ENCODE measurements at places on chromosomes 4 and X.

- no peak for DNase-seq
Measured at GRCh38 chr4:123547216-123548165, 150.9 kb downstream of the SPRY1 start.

DNA sequence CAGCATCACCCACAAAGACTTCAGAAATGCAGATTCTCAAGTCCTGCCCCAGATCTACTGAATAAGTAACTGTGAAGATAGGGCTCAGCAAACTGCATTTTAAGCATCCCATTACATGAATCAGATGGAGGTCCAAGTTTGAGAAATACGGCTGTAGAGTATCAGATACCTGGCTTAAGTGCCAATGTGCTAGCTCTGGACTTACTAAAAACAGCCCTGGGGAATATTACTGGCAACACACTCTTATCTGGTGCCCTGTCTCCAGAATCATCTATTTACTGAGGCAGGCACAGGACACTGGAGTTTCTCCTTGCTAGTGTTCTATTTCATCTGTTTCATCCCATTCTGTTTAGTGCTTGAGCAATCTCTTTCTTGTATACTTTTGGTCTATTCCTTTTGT is 105.1 kb downstream of the SPOCK3 start:
- DNase-seq = no peak

DNA sequence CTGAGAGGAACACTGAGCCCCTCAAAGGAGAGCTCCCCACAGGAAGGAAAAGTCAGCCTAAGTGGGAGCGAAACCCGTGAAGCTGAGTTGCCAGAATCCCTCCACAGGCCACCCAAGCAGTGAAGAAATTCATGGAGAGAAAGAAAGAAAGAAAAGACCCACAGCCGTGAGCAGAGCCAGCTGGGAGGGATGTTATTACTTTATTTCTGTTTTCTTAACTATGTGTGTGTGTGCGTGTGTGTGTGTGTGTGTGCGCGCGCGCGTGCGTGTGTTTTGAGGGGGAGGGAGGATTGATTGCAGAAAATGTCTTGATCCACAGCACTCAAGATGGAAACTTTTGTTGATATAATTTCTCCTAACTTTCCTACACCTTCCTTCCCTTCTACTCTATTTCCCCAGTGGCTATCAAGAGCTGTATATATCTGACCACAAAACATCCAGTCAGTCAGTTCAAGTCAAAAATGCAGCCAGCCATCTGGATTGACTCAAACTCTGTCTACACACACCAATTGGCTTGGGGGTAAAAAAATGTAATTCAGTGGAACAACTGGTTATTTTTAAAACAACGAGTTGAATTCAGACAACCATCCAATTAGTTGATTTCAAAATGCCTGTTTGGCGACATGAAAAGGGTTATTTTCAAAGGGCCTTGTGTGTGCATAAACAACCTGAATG is 13.8 kb upstream of the GPC3 start:
- DNase-seq = no peak

DNA sequence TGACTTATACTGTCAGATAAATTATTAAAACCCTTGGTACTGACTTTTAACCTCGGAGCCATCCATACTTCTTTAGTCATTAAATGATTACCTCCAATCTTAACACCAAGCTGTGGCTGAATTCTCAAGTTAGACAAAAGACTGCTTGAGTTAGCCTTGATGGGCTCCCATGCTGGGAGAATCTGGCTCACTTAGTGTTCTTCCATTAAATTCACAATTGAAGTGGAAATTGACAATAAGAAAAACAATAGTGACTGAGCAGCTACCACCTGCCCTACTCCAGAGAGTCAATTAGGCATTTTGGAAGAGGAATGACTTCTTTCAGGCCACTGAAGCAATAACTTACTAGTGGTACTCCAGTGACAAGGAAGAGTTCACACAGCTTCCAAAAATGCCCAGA is 503.0 kb upstream of the CPXCR1 start:
- DNase-seq = no peak

GRCh38 chrX:83508006-83508405 is at the start of gene POU3F4:
TSS of gene POU3F4 (plus strand) at chrX:83508290. CDS start at chrX:83508325, 35 bp downstream.
- DNase-seq = no peak

DNA sequence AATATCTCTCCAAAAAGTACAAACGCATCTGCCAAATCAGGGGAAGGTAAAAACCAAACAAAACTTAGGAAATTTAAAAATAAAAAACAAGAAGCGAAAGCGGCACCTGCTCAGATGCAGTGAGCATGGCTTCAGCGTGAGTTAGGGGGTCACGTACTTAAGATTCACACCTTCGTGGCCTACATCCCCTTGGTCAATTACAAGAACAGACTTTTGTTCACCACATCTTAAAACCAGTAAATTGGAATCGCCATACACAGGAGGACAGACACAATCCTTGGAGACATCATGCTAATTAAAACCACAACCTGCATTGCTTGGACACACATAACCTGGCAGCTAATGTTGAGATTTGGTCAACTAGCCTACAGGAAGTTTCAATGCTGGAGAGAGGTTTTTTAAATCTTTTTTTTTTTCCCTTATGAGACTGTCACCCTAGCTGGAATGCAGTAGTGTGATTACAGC is 12.5 kb upstream of the SEL1L3 start:
- DNase-seq = no peak

- DNase-seq = no peak
Measured at GRCh38 chrX:1397001-1397400, 5.1 kb upstream of the SLC25A6 start.

DNA sequence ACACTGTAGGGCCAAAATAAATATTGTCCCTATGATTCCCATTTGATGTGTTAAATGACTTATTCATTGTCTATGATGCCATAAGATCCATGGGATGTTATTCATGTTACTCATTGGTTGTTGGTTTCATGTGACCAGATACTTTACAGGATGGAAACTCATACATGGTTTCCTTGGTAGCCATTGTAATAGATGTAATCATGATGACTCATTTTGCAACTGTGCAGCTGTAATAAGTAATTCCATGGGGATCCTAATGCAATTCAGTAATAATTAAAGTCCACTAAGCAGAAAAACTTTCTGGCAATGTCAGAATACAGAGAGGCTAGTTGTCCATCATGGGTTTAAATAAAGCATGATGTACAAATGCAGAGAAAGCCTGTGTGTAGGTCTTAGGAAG is 389.7 kb upstream of the NR3C2 start:
- no peak for DNase-seq

- peak; percentile 32 for DNase-seq
Measured at GRCh38 chrX:14095702-14096101, 66.0 kb upstream of the GEMIN8 start.

DNA sequence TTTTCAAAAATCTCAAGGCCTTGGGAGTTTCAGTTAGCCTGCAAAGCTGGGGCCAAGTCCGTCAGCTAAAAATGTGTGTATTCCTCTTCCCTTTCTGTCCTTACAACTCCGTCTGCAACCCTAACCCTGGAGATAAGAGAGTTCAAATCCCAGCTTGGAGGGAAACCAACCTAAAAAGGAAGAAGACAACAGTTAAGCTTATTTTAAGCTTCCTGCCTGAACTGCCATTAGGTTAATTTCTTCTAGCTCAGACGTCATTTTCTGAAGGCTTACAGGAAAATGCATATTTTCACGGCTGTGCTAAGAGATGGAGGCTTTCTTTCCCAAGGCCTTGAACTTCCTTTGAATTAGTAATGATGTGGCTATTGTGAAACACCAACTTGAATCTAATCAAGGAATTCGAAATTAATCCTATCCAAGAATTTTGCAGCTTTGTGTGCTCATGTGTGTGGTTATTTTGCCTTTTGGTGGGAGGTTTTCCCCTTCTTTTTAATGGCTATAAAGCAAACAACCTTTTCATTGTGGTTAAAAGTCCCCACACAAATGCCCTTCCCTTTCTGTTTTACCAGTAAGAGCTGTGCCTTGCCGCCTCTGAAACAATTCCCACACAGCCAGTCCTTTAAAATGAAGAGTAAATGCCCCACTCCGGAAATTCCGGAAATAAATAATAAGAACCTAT is 103.5 kb downstream of the IRF2 start:
- DNase-seq = no peak

- DNase-seq = no peak
Measured at GRCh38 chr4:38791010-38791409, 8.2 kb upstream of the TLR10 start.

GRCh38 chr4:188295899-188296298 is 156.7 kb downstream of the TRIML1 start:
- DNase-seq = no peak
